ENCODE measurements at places on chromosomes 16 and 17.

DNA sequence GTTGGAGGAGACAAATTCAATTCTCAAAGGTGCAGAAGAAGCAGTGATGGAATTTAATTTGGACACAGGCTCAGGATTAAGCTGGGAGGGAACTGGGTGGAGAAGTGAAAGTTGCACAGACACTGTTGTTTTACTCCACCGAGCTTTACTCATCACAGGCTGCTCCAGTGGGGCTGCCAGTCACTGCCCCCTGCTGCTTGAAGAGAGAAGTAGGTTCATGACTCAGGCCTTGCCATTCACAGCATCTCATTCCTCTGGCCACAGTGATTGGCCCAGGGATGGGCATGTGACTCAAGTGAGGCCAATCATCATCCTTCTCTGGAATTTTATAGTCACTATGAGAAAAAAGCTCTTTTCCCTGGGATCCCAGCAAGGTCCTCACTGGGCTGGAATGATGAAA, 11.8 kb downstream of the GNAO1 start:
- no peak for DNase-seq

- DNase-seq = peak; percentile 76
These were observed 2.5 kb downstream of the CORO1A start for GRCh38 chr16:30185683-30186421.

DNA sequence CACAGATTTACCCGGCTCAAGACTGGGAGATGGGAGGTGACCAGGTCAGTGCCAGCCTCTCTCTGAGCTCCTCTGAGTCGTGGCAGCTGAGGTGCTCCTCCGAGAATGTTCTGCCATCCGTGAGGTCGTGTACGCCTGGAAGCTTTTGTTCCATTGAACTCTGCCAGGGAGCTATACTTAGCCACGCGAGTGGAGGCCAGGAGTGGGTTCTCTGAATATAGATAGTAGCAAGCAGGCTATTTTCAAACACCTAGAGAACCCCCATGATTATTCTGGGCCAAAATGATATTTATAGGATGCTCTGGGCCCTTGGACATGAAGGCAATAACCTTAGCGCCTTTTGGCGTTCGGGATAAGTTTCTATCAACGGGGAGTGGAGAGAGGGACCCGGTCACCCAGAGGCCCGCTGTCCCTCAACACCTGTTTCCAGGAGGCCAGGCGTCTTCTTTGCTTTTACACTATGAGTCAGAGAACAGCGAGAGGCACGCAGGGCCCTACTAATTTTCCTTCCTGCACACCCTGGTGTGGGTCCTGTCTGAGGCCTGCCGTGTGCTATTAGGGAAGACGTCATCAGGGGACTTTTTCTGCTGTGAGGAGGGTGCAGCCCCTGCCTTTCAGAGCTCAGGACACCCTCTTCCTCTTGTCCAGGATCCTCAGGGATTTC, 11.0 kb upstream of the MVD start:
- DNase-seq = no peak

- DNase-seq = no peak
These were observed 2.5 kb upstream of the MRPL12 start for GRCh38 chr17:81700353-81701287.

DNA sequence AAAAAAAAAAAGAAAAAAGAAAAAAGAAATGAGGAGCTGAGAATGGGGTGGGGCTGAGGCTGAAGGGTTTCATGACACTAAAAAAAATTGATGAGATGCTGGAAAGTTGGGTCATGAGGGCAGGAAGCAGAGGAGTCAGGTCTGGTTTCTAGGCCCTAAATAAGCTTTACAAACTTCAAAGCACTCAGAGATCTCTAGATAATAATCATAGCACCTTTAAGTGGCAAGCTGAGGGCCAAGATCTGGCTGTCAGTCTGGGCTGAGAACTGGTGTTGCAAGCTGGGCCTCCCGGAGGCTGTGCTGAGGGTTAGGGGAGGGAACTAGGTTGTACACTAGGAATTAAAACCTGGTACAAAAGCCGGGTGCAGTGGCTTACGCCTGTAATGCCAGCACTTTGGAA, 6.4 kb downstream of the ZNF764 start:
- DNase-seq = no peak

- DNase-seq = no peak
These were observed 500.1 kb downstream of the MAF start for GRCh38 chr16:79100447-79100846.

- DNase-seq = no peak
These were observed 1.5 kb upstream of the KRT16 start for GRCh38 chr17:41614098-41614497.

DNA sequence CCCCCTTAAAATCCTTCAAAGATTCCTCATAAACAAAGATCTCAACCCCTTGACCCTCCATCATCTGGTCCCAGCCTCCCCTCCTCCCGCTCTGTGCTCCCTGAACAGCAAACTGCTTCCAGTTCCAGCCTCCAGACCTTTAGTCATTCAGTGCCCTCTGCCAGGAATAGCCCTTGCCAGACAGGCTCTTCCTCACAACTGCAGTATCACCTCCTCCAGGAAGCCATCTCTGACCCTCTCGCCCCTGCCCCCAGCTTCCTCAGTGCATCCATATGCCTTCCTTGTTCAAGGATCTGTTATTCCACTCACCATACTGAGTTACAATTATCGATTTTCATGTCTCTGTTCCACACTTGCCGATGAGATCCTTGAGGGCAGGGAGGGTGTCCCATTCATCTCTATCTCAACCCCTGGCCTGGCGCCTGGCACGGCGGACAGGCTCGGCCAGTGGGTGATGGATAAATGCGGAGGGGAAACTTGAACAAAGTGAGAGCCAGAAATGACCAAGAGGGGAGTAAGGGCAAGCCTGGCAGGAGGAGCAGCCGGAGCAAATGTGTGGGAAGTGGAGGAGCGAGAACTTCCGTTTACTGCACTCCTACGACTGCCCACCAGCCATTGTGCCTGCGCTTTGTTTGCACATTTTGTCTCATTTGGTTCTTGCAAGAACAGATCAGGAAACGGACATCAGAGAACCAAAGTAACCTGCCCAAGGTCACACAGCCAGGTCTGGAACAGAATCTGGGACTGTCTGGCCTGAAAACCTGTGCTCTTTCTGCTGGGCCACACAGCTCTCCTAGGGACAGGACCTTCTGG, 2.0 kb upstream of the NXPH3 start:
- no peak for DNase-seq

DNA sequence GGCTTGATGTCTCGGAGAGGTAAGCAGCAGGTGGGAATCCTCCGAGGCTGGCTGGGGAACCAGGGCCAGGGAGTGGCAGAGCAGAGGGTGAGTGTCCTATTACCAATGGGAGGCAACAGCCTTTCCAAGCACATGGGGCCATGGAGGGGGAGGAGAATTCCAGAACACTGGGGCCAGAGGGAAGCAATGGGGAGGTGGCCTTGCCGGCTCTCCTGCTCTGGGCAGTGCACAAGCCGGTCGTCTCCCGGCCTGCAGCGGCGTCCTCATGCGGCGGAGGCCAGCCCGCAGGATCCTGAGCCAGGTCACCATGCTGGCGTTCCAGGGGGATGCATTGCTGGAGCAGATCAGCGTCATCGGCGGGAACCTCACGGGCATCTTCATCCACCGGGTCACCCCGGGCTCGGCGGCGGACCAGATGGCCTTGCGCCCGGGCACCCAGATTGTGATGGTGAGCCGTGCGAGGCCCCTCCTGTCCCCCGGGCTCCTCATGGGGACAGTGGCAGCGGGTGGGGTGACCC, 21.9 kb downstream of the SGSH start:
- no peak for DNase-seq

- no peak for DNase-seq
These were observed 84.2 kb downstream of the MGAT5B start for GRCh38 chr17:76952402-76952801.

DNA sequence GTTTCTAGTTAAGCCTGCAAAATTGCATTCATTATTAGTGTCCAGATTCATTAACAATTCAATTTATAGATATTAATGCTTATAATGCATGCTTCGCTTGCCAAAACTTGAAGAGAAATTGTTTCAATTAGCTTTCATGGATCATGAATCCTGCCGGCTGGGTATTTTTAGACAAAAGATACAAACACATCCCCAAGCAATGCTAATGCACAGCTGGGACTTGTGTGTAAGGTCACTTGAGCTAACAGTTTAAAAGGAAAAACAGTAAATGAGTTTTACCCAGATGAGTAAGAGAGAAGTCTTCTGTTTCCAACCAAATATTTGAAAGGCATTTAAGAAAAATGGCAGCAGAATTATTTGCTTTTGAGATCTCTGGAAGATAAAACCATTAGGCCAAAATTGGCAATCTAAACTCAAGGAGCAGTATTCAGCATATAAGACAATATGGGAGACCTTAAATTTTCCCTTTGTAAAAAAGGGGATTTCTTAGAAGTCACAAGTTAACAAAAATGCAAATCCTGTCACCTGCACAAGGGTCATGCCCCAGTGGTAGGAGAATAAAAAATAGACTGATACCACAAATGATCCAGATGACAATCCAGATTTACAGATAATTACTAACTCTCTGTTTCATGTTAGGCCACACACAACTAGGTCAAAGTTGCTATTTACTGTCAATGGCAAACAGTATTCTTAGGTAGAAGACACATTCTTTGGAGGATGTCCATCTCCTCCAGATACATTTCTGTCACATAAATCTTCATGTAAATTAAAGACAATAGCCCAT, 418.4 kb upstream of the PMFBP1 start:
- no peak for DNase-seq

- DNase-seq = no peak
These were observed 12.2 kb upstream of the CLEC18C start for GRCh38 chr16:70161350-70161749.

GRCh38 chr17:66183529-66183928, 8.4 kb downstream of the CEP112 start:
- DNase-seq = no peak

GRCh38 chr17:32863559-32863958, 13.4 kb downstream of the MYO1D start:
- no peak for DNase-seq

DNA sequence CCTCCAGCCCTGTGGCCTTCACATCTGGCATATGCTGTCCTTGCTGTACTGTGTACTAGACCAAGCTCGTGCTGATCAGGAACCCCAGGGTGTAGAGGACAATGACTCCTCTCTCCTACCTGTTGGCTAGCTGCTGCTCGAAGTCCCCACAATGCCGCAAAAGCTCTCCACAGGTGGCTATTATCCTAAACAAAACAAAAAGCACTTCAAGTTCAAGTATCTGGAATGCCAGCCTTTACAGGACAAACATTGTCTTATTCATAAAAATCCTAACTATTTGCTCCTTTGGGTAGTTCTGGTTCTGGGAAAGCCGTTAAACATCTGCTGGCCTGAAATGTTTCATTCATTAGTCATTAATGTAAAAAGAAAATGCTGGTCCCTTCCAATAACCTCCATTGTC, 42.8 kb downstream of the COG7 start:
- no peak for DNase-seq

DNA sequence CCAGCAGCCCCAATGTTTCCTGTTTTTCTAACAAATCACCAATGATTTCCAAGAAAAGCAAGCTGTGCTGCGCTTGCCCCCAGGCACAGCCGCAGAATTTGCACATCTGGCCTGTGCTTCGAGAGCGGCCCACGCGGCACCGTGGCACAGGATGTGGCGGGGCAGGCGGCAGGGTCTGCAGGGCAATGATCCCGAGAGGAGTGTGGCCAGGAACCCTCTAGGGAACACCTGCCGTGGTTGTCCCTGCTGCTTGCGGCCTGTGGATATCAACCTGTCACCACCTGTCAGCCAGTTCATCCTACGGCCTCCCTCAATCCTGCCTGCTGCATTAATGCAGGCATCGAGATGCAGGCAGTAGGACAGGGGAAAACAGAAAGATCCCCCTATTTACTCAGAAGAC, 24.0 kb downstream of the PIK3R5 start:
- DNase-seq = peak; percentile 57

Measured in stimulated activated CD8-positive, alpha-beta memory T cell treated with anti-CD3 and anti-CD28 coated beads, Interleukin-12 subunit alpha, Interleukin-12 subunit beta, amount 100 ng/mL, for 4 hours (primary cell).